ENCODE measurements at places on chromosomes 2 and 18.
A peak's percentile ranks its signal among the peaks of the same experiment; 100 is the strongest.

GRCh38 chr2:81195017-81195773 is 890.6 kb upstream of the LRRTM1 start:
- no peak for DNase-seq

DNA sequence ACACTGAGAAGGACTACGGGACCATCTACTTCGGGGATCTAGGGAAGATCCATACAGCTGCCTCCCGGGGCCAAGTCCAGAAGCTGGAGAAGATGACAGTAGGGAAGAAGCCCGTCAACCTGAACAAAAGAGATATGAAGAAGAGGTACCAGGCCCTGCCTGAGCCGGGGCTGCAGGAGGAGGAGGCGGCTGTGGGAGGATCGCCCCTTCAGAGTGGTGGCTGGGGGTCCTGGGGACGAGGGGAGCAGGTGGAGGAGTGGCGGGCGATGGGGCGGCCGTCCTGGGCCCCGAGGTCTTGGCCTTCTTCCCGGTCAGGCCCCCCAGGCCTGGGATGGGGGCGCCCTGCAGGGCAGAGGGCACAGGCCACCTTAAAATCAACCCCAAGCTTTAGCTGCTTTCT is 524 bp downstream of the ANKRD30B start:
- no peak for DNase-seq

GRCh38 chr2:42906557-42907411 is 114.4 kb upstream of the HAAO start:
- DNase-seq = no peak

- no peak for DNase-seq
Measured at GRCh38 chr2:78418021-78418420, 607.5 kb upstream of the REG3G start.

DNA sequence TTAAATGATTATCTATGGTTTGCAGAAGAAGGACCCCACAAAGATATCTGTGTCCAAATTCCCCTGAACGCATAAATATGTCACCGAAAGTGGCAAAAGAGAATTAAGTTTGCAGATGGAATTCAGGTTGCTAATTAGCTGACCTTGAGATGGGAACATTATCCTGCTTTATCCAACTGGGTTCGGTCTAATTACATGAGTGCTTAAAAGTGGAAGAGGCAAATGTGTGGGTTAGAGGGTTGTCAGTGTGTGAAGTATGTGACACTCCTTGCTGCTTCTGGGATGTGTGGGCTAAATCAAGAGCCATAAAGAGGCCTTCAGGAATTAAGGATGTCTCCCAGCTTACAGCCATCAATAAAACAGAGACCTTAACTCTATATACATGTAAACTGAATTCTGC is 53.5 kb downstream of the CDH19 start:
- no peak for DNase-seq

DNA sequence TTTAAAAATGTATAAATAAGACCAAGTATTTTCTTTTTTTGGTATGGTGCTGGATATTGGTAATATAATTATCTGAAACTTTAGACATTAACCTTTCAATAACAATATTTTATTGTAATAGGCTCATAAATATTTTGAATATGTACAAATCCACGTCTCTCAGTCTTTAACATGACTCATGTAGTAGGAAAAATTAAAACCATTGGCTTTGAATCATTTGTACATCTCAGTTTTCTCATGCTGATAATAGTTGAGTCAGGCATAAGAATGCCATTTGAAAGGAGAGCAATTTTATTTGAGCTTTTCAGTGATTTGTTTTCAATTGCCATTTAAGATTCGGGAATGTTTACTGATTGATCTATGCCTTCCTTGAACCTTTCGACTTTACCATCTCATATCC is 364.8 kb downstream of the TGIF1 start:
- DNase-seq = no peak

DNA sequence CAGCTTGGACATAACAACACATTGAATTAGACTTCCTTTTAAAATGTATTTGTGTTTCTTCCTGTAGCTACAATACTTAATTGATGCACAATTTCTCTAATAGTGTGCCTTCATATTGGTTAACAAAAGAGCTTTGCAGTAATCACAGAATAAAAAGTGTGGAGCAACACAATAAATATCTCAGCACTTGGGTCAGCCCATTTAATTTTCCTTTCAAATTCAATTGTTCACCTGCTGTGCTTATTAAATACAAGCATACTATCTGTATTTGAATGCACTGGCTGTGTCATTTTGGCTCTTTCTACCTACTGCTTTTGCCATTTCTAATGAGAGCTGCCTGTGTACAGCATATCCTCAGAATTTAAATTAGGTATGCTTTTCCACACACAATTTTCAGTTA is 1641.3 kb upstream of the SLC39A10 start:
- no peak for DNase-seq

DNA sequence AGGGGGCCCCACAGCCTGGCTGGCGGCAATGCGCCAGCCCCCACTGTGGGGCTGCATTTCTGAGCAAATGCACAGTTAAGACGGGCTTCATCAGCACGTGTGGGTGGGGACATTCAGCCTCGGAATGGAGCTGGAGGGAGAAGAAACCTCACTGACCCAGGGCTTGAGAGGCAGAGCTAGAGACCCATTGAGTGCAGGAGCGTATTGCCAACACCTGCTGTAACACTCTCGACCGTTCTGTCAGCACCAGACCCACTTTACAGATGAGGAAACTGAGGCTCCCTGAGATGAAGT is 200.9 kb upstream of the RAB6C start:
- DNase-seq = no peak

- no peak for DNase-seq
Measured at GRCh38 chr18:57004366-57005121, 142.3 kb upstream of the BOD1L2 start.

- DNase-seq = no peak
Measured at GRCh38 chr2:153495725-153496124, 17.2 kb upstream of the RPRM start.

DNA sequence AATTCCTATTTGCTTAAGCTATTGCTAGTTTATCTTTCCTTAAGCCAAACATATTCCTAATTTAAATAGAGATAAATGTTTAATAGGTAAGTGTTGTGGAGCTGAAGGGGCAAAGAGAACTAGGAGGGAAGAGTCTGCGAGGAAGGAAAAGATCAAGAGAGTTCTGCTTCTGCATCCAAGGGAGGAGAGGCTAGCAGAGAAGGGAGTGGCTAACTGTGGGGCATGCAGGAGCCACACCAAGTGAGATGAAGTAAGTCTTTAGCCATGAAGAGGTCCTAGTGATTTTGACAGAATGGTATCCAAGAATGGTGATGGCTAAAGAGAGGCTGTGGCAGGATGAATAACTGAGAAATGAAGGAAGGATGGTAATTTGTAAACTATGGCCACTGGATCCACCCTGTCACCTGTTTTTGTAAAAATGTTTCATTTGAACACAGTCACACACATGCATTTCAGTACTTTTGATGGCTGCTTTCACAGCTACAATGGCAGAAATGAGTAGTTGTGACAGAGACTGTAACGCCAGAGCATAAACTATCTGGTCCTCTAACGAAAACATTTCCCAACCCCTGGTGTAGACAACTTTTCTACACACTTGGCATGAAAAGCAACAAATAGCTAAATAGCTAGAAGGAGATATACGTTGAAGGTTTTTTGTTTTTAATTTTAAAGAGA is 15.6 kb downstream of the TPGS2 start:
- DNase-seq = no peak

- no peak for DNase-seq
Measured at GRCh38 chr18:68944330-68944729, 146.4 kb downstream of the CCDC102B start.

DNA sequence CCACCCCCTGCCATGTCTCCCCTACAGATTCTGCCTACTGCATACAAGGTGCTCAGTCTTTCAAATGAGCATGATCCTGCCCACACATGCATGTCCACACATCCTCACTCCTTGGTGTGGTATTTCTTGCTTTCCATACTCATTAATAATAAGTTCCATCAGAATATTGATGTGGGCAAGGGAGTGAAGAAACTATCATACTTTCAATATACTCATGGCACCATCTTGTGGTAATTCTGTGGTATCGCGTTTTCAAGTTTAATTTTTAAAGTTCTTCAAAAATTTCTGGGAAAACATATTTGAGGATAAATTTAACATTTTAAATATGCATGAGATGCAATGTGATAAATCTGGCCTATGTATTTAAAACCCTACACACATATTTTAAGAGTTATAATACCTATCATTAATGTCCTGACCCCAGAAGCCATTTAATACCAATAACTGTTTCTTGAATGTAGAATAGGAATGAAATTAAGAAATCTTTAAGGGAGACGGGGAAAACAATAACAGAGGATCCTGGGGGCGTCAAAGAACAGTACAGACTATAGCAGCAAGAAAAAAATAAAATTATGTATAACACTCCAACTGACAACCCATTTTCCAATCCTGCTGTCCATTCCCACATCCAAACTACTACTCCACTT is 110.1 kb downstream of the ZNF385B start:
- no peak for DNase-seq

DNA sequence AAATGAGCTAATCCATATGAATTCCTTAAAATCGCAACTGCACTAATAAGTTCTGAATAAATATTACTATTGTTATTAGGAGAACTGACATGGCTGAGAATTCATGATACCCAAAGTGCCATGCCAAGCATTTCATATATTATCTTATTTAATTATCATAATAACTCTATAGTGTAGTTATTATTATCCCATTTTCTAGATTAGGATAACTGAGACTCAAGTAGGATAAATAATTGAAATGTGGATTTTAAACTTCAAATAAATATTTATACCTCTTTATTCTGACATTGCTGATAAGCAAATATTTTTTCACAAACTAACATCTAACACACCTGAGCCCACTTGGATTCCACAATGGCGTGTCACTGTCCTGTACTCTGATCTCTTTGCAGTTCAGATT is 492.7 kb downstream of the IRS1 start:
- no peak for DNase-seq

- DNase-seq = no peak
Measured at GRCh38 chr2:215727507-215728503, 285.5 kb downstream of the MREG start.

DNA sequence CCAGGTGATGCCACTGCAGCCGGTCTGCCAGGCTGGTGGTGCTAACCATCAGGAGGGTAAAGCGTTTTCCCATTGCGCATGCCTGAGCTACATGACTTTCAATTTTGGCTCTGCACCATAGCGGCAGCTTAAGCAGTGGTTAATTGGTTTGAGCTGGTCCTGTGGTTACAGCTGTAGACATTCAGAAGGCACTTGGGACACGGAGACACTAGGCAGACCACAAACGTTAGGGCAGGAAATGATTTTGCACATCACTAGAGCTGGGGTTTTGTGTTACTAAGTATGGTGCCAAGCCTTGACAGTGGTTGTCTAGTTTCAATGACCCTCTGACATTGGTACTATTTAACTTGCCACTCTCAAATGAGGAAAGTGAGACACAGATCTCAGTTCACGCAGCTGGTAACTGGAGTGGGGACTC is 28.9 kb upstream of the CNOT11 start:
- DNase-seq = peak; percentile 4

DNA sequence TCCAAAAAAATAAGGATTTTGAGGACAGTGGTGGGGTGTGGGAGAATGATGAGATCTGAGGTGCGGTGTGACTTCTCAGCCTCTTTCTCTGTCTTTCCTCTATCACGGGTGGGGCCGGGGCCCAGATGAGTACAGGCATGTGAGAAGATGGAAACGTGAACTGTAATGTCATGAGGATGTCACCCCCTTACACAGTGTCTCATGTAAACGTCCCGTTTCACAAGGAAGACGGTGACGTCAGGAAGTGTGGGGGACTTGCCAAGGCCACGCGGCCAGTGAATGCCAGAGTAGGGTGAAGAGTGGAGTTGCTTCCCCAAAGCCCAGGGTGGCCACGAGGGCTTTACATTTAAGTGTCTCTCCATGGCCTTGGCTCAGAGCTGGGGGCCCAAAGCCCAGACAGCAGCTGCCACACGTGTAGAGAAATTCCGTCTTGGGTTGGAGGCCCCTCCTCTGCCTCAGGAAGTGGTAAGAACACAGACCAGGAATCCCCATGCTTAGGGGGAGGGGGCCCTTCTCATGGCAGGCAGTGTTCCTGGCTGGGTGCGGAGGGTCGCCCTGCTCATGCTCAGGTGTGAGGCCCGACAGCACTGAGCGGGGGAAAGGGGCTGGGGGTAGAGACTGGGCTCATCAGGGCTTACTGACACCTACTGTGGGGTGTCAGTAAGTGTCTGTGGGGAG is 80.9 kb upstream of the SMAD7 start:
- no peak for DNase-seq

GRCh38 chr2:9179572-9180201 is 26.9 kb upstream of the ASAP2 start:
- no peak for DNase-seq

DNA sequence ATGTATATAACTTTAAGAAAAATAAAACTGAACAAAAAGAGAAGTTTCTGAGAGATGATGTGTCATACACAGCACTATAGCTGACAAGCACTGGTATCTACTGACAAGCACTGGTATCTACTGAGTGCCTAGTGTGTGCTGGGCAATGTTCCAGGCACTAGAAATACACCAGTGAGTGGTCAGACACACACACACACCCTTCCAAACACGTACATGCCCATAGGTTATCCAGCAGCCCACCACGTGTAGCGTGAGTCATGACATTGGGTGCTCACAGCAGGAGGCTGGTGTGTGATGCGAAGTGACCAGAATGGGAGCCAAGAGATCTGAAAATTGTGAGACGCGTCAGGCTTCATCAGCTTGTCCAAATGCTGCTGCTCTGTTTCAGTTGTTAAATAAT is 12.2 kb upstream of the GNAL start:
- no peak for DNase-seq

DNA sequence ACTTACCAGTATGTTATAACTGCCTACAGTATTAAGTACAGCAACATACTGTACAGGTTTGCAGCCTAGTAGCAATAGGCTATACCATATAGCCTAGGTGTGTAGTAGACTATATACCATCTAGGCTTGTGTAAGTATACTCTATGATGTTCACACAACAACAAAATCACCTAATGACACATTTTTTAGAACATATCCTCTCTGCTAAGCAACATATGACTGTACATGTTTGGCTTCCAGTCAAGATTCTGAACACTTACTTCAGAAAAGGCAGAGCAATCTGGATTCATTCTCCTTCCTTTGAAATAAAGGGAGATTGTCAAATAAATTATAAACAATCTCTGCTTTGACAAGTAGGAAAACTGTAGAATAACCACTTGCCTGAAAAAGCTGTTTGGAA is 81.8 kb downstream of the EXOC6B start:
- no peak for DNase-seq

DNA sequence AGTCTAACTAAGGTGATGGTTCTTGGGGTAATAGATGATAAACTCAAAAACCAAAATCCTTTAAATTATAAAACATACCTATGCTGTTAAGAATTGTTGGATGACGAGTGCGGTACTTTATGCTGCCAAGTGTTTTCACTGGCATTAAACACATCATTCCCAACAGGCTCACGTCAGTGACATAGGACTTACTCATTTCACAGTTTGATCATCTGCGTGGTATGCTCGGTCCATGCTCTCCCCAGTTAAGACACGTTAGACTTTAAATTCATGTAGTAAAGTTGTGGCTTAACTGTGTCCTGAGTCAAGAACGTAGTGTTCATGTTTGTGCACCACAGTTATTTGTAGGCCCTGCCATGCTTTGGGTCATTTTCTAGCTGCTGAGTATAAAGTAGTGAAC is 125.6 kb upstream of the MYT1L start:
- DNase-seq = no peak

- DNase-seq = no peak
Measured at GRCh38 chr18:74271635-74272034, 20.1 kb downstream of the CYB5A start.
